Suprapubic skin (tissue), 4 donors: ENCODE measurements at places on chromosomes 2 and 18.

GRCh38 chr2:175579646-175580045 is 398.1 kb upstream of the ATP5MC3 start:
- no peak for DNase-seq

DNA sequence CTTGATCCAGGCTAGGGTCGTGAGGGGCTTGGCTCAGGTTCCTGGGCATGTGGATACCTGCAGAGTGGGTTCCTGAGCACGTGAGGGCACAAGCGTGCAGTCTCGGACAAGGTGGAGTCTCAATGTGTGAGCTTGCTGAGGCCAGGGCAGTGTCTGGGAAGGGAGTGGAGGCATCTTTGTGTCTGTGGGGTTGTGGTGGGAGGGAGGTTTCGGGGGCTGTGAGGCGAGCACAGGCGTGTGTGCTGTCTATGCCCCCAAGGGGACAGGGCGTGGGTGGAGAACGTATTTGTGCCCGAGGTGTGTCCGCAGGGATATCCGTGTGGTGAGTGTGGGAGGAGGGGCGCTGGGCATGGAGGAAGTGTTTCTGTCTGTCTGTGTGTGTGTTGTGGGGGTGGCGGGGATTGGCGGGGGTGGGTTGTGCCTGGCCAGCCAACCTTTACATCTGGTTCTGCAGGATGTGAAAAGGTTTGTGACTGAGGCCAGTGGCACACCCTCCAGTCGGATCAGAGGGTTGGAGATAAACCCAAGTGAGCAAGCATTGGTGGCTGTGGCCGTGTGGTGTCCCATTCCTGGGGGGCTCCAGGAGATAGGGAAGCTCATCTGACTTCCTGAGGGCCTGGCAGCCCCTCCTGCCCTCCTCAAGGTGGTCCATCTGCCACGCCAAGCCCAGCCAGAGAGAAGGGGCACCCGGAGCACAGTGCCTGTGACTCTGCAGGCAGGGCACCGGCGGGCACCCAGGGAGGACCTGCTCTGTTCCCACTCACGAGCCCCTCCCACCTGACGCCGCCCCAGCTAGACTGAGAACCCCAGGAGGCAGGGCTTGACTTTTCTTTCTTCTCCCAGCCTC is 57.1 kb downstream of the ZFP36L2 start:
- DNase-seq = peak; percentile 76

- no peak for DNase-seq
Observed at GRCh38 chr2:148483665-148484064, 160.9 kb upstream of the EPC2 start.

DNA sequence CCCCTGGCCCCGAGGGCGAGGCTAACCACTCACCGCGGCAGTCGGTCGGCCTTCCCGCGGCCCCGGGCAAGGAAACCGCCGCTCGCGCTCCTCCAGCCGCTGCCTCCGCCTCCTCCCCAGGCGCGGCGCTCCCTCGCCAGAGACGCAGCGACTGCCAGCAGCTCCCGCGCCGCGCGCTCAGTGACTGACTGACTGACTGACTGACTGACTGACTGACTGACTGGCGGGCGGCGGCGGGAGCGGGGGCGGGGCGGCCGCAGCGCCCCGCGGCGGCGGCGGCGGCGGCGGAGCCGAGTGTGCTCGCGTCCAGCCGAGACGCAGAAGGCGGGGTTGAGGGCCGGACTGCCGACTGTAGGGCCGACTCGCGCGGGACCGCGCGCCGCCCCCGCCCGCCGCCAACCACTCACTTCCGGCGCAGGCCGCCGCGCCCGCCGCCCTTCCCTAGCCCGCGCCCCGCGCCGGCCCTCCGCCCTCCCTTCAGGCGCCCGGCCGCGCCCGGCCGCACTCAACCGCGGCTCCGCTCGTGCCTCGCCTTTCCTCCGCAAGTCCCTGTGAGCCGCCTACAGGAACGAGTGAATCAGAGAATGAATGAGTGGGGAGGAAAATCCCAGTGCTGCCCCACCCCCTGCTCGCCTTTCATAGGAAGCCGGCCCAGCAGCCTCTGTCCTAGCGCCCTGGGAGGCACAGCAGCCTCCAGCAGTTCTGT is at the start of gene RAPH1:
RAPH1 (minus strand) TSS at position 224 of the 706 bp plus-strand sequence. CDS start 39,948 bp downstream, outside the sequence.
- peak; percentile 89 for DNase-seq

GRCh38 chr18:73901566-73901965 is 246.1 kb downstream of the FBXO15 start:
- DNase-seq = no peak

DNA sequence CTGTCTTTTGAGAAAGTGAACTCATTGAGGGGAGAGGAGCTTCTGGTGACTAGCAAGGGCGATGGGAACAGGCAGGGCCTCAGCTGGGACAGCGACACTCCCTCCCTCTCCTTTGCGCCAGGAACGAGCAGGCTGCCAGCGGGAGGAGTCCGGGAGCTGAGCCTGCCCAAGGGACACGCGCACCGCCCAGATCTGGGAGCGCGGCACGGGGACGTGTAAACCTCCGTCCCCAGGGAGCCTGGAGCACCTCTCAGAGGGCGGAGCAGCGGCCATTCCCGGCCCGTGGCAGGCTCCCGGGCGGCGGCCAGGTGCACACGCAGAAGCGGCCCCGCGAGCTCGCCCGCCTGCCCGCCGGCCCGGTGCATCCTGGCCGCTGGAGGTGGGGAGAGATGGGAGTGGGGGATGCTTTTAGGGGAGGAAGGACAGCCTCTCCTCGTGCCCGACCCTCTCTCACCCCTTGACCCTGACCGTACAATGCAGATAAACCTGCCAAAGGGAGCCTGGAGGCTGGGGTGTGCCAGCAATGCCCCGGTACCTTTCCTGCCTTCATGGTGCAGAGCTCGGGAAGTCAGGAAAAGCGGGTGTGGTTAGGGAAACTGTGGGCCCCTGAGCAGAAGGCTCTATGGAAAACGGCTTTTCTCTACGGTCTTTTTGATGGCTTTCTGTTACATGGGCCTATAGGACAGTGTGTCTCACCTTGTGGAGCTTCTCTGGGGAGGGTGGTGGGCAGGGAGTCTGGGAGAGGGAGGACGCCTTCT is 2.2 kb downstream of the AQP4 start:
- DNase-seq = no peak

DNA sequence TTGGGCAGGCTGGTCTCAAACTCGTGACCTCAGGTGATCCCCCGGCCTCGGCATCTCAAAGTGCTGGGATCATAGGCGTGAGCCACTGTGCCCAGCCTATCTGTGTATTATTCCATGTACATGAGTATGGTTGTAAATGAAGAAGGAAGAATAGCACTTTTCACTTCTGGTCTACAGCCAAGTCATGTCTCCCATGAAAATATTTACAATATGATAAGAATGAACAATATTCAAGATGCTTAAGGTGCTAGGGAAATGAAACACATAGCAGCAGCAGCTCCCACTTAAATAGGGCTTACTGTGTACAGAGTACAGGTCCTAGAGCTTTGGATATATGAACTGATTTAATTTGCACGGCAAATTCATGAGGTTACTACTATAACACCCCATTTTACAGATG is 70.3 kb upstream of the COL5A2 start:
- no peak for DNase-seq

GRCh38 chr2:128108166-128108565 is 17.2 kb downstream of the UGGT1 start:
- no peak for DNase-seq

- DNase-seq = no peak
Observed at GRCh38 chr2:174051741-174052583, 86.8 kb upstream of the SP3 start.

DNA sequence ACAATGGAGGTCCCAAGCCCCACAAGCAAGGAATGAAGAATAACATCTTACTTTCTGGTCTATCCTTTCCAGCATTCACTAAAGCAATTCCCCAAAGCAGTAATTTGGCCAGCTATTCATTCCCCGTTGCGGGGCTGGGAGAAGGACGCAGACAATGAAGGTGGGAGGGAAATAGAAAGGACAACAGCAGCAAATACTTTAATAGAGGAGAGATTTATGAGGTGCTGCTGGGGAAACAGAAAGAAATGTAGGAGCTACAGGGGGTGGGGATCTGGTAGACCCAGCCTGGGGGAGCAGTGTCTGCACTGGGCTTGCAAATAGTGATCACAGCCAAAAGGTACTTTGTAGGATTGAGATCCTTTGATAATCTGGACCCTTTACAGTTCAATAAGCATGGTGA is 13.9 kb upstream of the ATL2 start:
- no peak for DNase-seq

DNA sequence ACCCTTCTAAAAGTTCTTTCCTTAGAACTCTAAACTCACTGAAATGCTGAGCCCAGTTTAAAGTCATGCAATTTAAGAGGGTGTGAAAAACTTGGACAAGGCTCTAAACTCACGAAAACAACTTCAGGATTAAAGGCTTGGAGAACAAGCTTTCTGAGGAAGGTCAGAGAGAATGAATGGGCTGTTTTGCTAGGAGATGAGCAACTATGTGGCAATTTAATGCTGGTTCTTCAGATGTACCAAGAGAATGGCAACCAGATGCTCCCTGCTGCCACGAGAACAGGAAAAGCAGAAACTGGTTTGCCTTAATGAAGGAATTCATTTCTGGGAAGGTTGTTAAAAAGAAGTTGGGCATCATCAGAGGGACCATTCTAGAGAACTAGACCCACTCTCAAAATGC is 77.8 kb upstream of the PMAIP1 start:
- no peak for DNase-seq

DNA sequence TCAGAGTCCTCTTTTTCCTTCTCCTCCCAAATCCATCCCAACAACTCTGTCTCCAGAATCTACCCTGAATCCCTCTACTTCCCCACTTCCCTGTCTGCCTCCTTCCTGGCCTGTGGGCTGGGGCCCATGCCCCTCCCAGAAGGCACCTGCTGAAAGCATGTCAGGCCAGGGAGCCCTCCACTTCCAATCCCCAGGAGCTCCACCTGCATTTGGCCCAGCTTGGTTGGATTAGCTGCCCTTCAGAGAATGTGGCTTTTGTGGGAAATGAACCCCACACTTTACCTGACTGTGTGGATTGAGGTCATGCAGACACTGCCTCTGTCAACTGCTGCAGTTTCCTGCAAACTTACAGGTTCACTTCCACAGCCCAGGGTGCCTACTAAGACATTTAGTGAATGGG is 58.5 kb downstream of the ACOXL start:
- no peak for DNase-seq

DNA sequence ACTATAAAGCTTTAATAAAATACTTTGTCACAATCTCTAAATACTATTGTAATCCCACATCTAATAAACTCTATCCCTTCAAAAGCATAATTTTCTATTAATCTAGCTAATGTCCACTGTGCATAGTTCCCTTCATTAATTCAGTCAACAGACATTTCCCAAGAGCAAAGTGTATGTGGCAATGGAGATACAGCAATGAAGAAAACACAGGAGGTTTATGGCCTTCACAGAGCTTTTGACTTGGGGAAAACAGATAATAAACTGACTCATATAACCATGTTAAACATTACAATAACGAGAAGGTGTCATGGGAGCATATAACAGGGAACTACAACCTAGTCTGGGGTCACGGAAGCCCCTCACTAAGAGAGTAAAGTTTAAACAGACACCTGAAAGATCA is 86.3 kb downstream of the SPIRE1 start:
- DNase-seq = no peak

DNA sequence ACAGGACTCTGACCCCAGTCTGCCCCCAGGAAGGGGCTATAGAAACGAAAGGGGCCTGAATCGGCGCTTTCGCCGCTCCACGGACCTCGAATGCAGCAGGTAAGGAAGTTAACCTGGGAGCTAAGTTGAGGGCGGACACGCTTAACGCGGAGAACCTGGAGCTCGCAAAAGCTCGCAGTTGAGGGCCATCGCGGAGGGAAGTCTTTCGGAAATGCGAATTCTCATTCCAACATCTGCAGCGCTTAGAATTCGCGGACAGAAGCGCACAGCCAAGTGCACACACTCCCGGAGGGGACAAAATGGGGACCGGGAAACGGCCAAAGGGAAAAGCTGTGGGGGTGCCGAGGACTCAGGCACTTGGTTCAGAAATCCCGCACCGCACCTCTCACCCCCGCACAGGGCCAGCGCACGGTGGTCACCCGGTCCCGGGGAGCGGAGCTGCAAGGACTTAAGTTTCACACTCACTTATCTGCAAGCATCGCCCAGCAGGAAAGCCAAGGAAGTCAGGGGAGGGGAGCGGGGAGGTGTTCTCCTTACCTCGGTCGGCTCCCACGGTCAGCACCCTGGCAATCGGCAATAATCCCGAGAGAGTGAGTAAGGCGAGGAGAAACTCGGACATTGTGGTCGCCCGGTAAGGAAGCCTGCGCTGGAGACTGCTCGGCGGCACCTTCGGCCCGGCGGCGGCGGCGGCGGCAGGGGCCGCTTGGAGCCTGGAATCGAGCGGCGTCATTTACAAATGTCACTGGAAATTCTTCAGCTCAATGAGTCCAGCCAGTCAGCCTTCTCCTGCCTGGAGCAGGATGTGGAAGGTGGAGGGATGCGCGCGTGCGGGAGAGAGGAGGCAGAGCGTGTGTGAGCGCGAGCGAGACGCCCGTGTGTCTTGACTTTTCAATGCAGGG is 456 bp downstream of the LRP1B start:
- peak; percentile 70 for DNase-seq

DNA sequence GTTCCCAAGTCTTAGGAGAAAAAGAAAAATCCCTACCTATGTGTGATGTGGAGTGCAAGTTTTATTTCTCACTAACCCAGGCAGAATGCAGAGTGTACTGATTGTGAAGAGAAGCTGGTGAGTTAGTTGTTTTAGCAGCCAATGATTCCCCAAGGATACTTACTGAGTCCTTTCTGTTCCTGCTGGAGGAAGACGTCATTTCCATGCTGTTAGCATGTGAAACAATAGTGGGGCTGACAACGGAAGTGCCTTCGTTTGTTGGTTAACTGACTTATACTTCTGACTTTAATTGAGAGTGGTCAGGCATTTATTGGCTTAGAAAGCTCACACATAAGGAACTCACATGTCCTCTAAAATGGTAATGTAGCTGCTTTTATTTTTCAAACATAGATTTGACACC is 180.6 kb downstream of the MC4R start:
- DNase-seq = no peak

GRCh38 chr2:46170026-46170425 is 127.2 kb upstream of the EPAS1 start:
- DNase-seq = no peak

DNA sequence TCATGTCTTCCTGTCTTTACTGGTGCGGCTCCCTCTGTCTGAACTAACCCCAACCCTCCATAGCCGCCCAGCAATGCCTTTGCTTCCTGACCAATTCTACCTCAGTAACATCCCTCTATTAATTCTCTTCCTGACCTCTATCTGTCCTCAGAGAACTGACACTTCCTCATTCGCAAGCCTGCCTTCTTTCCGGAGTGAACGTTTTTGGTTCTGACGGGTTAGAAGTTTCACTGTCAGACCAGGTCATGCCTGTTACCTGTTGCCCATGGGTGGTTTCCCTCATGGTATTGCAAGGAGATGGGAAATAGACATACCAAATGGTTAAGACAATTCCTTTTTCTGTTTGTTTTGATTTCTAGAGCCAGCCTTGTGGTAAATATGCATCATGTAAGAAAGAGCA is 453.4 kb upstream of the SLC14A2 start:
- DNase-seq = no peak

DNA sequence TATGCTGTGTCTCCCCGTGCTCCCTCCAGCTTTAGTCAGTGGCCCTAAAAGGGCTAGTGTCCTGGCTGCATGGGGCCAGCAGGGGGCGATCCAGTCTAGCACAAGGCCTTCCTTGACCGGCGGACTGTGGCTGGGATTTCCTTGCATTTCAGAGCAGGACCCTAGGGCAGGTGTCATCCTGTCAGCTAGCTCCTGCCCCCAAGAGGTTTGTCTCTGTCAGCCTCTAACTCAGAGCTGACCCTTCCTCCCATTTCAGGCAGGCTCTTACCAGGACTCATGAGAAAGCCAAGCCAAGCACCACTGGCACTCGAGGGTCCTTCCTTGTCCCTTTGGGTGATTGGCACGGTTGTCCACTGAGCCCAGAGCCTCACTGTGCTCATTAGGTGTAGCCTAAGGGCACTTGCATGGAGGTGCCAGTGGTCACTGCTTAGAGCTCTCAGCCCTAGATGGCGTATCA is 140.3 kb downstream of the RPIA start:
- no peak for DNase-seq
